NCI-H446 treated with DMSO at 0.1 percent for 48 hours (cell line): ENCODE measurements at places on chromosomes 16 and 17.

- peak; percentile 19 for DNase-seq
Measured at GRCh38 chr17:82212331-82213250, at the start of gene CCDC57. CCDC57 (minus strand) TSS chr17:82212842; CDS start chr17:82201944, 10,898 bp downstream.

GRCh38 chr17:56172517-56172982, 19.3 kb downstream of the ANKFN1 start:
- no peak for DNase-seq

- peak; percentile 1 for DNase-seq
Measured at GRCh38 chr16:84970447-84971127, 40.7 kb downstream of the ZDHHC7 start.

GRCh38 chr17:41483531-41483930, 2.6 kb upstream of the KRT35 start:
- DNase-seq, result no peak

DNA sequence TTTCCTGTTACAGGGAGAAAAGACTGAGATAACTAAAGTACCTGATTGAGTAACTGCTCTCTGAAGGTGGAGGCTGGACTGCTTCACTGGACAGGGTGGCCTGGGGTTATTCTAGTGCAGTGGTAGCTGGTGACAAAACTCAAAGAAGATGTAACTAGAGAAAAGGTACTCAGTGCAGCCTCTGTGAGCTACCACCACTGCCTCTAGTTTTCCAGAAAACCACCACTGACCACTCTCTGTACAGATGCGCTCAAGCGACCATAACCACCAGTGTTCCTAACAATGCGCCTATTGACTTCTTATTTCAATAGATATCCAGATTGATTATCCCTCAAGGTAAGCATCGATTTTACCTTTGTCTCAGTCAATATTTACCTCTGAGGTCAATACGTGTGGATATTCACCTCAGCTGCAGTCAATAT, 492.2 kb downstream of the WWOX start:
- DNase-seq, result no peak
